A549 treated with DMSO at 1 μM for 4 hours (cell line): ENCODE measurements at places on chromosomes 3 and 15. TPM values are rescaled to one million over a fixed set of nuclear protein-coding genes. Genes with fewer than 3 reads are reported as not detected.

Gene ISL2
- 3.3 to 4.6 TPM (median 4.0 TPM) in 5 replicates for total RNA-seq

Gene SLC7A14
- not detected in 5 replicates for total RNA-seq

Gene CFAP91
- total RNA-seq, result 0.20 to 0.41 TPM (median 0.32 TPM) in 4 of 5 replicates, not detected in the other

Gene DIS3L
- total RNA-seq, result 31.8 to 37.6 TPM (median 35.4 TPM) in 5 replicates

Gene C3orf49
- total RNA-seq, result not detected in 5 replicates

Gene RASGRF1
- 0.22 to 0.55 TPM (median 0.39 TPM) in 5 replicates for total RNA-seq

Gene MUC20
- 0.36 to 1.1 TPM (median 0.57 TPM) in 5 replicates for total RNA-seq

Gene STRC
- total RNA-seq, result 0.02 to 0.23 TPM (median 0.09 TPM) in 5 replicates
